ENCODE measurements at places on chromosomes 13 and 19.

GRCh38 chr19:55379174-55379573 is 2.5 kb downstream of the TMEM190 start:
- DNase-seq = no peak

DNA sequence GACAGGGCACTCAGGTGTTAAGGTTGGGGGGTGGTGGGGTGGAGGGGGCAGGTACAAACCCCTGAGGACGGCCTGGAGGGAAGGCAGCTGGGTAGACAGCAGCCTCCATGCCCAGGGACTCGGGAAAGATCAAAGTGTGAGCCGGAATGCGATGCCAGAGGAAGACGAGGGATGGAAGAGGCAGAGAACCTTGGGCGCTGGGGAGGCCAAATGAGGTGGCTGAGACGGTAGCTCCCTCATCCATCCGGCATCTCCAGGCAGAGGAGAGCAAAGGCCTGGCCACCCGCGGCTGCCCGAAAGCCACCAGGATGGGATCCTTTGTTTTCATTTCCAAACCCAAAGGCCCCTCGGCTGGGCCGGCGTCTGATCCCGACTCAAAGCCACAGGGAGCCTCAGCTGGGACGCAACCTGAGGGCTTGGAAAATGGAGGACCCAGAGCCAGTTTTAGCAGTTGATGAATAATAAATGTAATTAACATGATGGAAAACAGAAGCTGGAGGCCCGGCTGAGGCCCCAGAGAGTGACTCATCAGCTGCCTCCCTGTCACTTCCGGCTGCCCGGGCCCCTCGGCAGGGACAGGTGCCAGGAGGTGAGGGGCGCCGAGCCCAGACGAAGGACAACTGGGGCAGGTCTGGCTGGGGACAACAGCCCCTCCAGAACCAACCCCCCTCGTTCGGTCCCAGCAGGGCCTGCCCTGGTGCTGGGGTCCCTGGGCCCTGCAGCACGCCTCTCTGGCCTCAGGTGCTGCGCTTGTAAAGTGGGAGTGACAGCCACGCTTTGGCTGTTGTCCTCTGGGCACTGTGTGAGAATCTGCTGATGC is 61.6 kb downstream of the CEBPG start:
- DNase-seq = no peak

DNA sequence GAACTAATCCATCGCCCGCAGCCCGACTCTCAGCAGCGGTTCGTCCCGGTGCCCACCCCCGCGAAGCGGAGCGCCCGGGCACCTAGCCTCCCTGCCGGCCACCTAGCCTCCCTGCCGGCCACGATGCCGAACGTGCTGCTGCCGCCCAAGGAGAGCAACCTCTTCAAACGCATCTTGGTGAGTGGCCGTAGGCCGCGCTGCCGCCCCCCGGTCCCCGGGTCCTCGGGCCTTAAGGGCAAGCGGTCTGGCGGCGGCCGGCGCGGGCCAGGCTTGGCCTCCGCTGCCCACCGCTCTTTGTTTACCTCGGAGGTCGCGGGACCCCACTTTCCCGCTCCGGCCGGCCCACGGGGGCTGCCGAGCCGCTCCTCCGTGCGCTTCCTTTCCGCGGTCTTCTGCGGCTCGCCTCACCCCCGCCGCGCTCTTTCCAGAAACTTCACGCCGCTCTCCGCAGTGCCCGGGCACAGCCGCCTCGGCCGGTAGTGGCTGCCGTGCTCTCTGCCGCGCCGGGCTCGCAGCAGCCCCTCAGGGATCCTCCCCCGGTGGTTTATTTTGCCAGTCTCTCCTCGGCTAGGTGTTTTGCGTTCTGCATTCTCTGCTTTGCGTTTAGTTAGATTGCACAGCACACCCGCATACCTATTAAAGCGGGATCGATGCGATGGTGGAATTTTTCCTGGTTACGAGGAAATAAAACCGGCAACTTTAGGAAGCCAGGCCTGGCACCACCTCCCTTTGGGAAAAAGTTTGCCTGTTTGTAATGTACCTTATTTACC is 524 bp downstream of the NAA16 start:
- DNase-seq = peak; percentile 33

GRCh38 chr13:62171697-62172096 is 756.0 kb upstream of the PCDH20 start:
- no peak for DNase-seq
